ENCODE measurements at places on chromosomes 3 and 15. TPM values are rescaled to one million over a fixed set of nuclear protein-coding genes. Genes with fewer than 3 reads are reported as not detected.

DNA sequence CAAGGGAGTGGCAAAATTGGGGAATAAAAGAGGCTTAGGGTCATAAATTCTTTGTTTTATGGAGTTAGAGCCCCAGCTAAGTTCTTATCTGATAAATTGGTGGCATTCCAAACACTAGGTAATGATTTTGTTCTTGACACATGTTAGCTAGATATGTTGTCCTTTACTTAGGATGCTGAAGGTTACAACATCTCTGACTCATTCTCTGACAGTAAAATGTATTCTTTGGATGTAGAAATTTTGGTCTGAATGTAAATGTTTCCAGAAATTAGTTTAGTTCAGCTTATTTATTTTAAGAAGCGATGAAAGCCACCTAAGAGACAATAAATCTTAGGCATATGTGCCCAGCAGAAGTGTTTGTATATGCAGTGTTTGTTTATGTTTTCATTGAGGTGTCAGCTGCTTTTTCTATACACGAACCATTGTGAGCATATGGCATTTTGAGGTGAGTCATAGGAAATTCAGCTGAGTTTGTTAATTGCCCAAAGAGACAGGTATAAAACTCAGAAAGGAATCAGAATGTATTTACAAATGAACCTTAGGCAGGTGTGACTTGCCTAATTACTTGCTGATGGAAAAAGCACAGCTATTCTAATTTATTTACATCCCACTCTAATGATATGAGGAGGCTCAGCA lies 247.7 kb downstream of the AGBL1 start:
- no peaks in the 10 kb centered on the region for H3K36me3 ChIP-seq
- no peaks in the 10 kb centered on the region for H3K27me3 ChIP-seq
- no peak for DNase-seq
- no peaks in the 10 kb centered on the region for H3K4me1 ChIP-seq

DNA sequence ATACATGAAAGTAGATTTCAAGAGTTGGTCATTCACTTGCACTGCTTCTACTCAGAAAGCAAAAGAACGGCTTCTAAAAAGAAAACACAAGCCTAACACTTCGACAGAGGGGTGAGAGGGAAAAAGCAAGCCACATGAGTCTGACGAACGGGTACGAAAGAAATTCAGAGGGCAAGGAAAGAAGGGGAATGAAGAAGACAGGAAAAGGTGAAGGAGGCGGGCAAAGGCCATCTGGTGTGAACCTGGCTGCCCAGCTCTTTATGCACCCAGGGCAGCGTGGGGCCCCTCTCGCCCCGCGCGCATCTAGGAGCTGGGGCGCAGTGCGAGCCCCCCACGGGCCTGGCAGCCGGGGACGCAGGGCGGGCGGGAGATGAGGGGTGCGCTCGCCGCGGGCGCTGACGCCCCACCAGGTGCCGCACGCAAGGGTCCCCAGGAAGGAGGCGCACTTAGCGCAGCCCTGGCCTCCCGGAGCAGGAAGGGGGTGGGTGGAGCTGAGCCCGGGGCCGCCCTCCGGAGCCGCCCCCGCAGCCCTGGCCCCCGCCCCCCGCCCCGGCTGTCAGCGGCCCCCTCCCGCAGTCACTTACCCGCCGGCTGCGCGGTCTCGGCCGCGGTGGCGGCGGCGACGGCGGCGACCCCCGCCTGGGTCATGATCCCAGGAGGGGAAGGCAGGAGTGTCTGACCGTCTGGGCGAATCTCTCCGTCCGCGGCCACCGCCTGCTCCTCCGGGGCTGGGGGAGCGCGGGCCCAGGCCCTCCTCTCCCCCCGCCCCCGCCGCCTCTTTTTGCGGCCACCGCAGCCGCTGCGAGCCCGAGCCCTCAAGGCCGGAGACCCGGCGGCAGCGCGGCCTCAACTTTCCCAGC lies at the start of gene USF3:
Gene USF3 (minus strand): TSS at position 857 of the 860 bp plus-strand sequence. CDS start 21,764 bp downstream, outside the sequence.
- peak; percentile 89 for DNase-seq
- H3K4me1 ChIP-seq = no peaks in the 10 kb centered on the region
- peak within 1 kb of the TSS; percentile 100 for H3K4me3 ChIP-seq
- no peaks in the 10 kb centered on the region for H3K27me3 ChIP-seq
- peak within 1 kb of the TSS; percentile 74 for H3K27ac ChIP-seq

- no peaks in the 10 kb centered on the region for H3K36me3 ChIP-seq
- no peak for DNase-seq
- H3K4me3 ChIP-seq = no peak overlapping the region
- no peaks in the 10 kb centered on the region for H3K4me1 ChIP-seq
These were observed 660.0 kb downstream of the FHIT start for GRCh38 chr3:60591267-60591666.

DNA sequence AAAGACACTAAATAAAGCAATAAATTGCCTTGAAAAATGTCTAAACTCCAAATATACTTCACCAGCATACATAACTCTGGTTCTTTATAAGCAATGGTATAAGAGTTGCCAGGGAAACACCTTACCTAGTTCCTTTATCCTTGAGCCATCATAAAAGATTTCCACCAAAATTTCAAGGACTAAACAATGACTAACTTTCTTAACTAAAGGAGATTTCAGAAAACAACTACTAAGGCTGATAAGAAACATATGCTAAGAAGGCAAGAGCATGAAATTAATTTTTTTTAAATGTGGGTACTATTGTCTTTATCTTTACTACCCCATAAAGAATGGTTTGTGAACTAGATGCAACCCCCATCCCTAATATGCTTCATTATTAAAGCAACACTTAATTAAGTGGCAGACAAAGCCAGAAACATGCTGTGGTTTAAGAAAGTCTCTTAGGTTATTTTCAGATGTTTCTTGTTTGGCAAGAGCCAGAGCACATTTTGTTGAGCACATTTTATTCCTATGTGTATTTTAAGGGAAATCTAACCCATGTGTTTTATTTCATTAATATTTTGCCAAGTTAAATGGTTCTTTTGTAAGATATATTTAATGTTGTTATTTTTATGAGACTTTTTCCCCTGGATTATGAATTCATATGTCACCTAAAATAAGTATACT lies 17.4 kb upstream of the VEPH1 start:
- H3K36me3 ChIP-seq = no peaks in the 10 kb centered on the region
- no peaks in the 10 kb centered on the region for H3K27me3 ChIP-seq
- DNase-seq = no peak
- no peak overlapping the region for H3K4me3 ChIP-seq

DNA sequence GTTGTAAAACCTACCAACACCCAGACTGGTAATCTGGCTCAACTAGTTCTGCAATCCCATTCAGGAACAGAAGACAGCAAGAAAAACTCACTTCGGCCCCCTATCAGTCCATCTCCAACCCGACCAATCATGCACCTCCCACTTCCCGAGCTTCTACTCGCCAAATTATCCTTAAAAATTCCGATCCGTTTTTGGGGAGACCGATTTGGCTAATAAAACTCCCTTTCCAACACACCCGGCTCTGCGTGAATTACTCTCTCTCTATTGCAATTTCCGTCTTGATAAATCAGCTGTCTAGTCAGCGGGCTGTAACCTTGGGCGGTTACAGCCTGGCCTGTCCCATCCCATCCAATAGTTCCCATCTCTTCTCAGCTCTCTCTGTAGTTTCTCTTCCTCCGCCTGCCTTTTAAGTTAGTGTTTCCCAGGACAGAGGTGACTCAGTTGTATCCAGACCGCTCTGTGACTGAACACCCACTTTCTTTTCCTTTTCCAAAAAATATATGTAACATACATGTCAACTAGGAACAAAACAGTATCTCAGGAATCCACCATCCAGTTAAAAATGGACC lies 780 bp upstream of the ACAD9 start:
- H3K36me3 ChIP-seq = peaks cover 17% of the 10 kb centered on the region
- DNase-seq = no peak
- H3K4me3 ChIP-seq = peak overlapping the region; percentile 96
- peak overlapping the region; percentile 92 for H3K27ac ChIP-seq
- no peaks in the 10 kb centered on the region for H3K27me3 ChIP-seq

DNA sequence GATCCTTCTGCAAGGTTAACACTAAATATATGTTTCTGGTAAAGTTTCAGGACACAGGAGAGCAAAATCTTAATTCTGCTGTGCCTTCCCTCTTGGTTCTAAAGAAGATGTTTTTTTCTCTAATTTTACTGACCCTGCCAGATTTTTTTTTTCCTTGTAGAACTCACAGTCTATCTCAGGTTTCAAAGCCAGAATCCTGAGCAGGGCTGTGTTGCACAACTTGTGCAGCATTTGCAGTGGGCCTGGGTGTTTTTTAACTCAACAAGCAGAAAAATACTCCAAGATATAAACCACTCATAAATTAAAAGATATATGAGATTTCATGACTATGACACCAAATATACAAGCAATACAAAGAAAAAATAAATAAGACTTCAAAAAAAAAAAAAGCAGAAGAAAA lies 40.2 kb upstream of the ARF4 start:
- H3K4me1 ChIP-seq = no peaks in the 10 kb centered on the region
- H3K4me3 ChIP-seq = no peak overlapping the region
- H3K27me3 ChIP-seq = no peaks in the 10 kb centered on the region
- no peak overlapping the region for H3K27ac ChIP-seq

DNA sequence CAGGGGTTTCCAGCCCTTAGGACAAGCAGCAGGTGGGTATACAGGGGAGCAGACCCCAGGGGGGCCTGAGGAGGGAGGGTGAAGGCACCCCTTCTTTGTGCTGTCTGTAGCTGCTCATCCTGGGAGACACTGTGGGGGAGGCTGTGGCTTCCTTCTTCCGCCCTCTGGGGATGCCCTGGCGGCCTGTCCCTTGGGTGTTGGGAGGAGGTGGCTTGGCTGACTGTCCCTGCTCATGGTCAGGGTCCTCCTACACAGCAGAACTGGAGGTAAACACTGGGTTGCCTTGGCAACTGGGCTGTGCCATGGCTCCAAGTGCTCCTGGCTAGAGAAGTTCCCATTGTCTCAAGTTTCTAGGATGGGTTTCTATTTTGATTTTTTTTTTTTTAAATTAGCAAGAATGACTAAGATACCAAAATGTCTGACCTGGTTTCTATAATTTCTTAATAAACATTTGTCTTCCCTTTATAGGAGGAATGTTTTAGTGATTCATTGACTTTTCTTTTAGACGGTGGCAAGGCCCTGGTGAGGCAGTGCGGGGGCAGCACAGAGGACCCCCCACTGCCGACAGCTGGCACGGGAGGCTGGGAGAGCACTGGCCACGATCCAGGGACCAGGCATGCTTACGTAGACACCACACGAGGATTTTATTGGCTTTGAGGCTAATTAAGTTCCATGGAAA lies 12.4 kb downstream of the KLF13 start:
- no peaks in the 10 kb centered on the region for H3K27me3 ChIP-seq
- H3K27ac ChIP-seq = no peak overlapping the region
- no peaks in the 10 kb centered on the region for H3K36me3 ChIP-seq
- H3K4me3 ChIP-seq = no peak overlapping the region
- no peaks in the 10 kb centered on the region for H3K4me1 ChIP-seq
- DNase-seq = no peak

- H3K4me1 ChIP-seq = no peaks in the 10 kb centered on the region
- H3K27ac ChIP-seq = no peak overlapping the region
- H3K27me3 ChIP-seq = no peaks in the 10 kb centered on the region
- no peak for DNase-seq
- H3K36me3 ChIP-seq = no peaks in the 10 kb centered on the region
These were observed 64.8 kb upstream of the SATB1 start for GRCh38 chr3:18489939-18490338.

GRCh38 chr3:31765871-31766270 lies 215.2 kb downstream of the OSBPL10 start:
- H3K36me3 ChIP-seq = no peaks in the 10 kb centered on the region
- no peak overlapping the region for H3K27ac ChIP-seq
- no peaks in the 10 kb centered on the region for H3K27me3 ChIP-seq
- no peak overlapping the region for H3K4me3 ChIP-seq

GRCh38 chr3:54344601-54345231 lies 222.4 kb downstream of the CACNA2D3 start:
- no peaks in the 10 kb centered on the region for H3K36me3 ChIP-seq
- no peak overlapping the region for H3K27ac ChIP-seq
- DNase-seq = peak; percentile 60
- no peak overlapping the region for H3K4me3 ChIP-seq
- no peaks in the 10 kb centered on the region for H3K4me1 ChIP-seq
- no peaks in the 10 kb centered on the region for H3K27me3 ChIP-seq

DNA sequence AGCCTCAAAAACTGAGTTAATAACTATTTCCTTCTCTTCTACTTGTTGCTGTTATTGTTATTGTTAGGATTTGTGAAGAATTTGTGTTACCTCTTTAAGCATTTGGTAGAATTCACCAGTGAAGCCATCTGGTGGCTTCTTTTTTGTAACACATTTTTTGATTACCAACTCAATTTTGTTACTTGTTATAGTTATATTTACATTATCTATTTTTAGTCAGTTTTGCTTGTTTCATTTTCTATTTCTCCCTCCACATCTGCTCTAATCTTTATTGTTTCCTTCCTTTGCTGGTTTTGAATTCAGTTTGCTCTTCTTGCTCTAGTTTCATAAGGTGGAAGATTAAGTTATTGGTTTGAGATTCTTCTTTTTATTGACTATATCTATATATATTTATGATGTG lies 3.7 kb upstream of the SLC9C1 start:
- no peak overlapping the region for H3K27ac ChIP-seq
- no peak for DNase-seq
- no peaks in the 10 kb centered on the region for H3K36me3 ChIP-seq
- H3K27me3 ChIP-seq = no peaks in the 10 kb centered on the region
- H3K4me1 ChIP-seq = peaks cover 5% of the 10 kb centered on the region

DNA sequence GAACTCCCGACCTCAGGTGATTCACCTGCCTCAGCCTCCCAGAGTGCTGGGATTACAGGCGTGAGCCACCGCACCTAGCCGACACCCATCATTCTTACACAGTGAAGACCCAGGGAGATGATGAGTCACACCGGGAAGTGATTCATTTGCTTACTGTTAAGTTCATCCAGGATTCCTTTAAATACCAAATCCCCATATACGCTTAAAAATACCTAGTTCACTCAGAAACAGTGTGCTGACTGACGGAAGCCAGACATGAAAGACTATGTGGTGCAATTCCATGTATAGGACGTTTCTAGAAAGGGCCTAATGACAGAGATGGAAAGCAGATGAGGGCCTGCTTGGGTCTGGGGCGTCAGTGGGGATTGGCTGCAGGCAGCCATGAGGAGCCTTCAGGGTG lies 75.2 kb downstream of the APBA2 start:
- no peaks in the 10 kb centered on the region for H3K36me3 ChIP-seq
- no peaks in the 10 kb centered on the region for H3K4me1 ChIP-seq
- peak; percentile 36 for DNase-seq
- no peak overlapping the region for H3K4me3 ChIP-seq
- no peaks in the 10 kb centered on the region for H3K27me3 ChIP-seq
- H3K27ac ChIP-seq = no peak overlapping the region

GRCh38 chr3:102182162-102182561 lies 252.7 kb upstream of the ZPLD1 start:
- DNase-seq = no peak
- H3K36me3 ChIP-seq = no peaks in the 10 kb centered on the region
- no peaks in the 10 kb centered on the region for H3K4me1 ChIP-seq

GRCh38 chr3:50179710-50180109 lies 11.7 kb upstream of the GNAT1 start:
- H3K4me1 ChIP-seq = peaks cover 6% of the 10 kb centered on the region
- H3K27ac ChIP-seq = no peak overlapping the region
- H3K4me3 ChIP-seq = no peak overlapping the region
- H3K27me3 ChIP-seq = no peaks in the 10 kb centered on the region
- peaks cover under 1% of the 10 kb centered on the region for H3K36me3 ChIP-seq
- DNase-seq = no peak

Gene FAM174B
- total RNA-seq = 66.0 TPM

Gene SCAMP5
- total RNA-seq = 24.3 TPM

Gene SLC35G2
- total RNA-seq = 0.77 TPM

Gene SLC7A14
- total RNA-seq = 0.29 TPM

Gene PKM
- 2,260 TPM for total RNA-seq

Gene SEC22A
- 21.8 TPM for total RNA-seq

Gene IGSF10
- total RNA-seq = 0.44 TPM

Gene FANCD2OS
- total RNA-seq = not detected

Gene KY
- not detected for total RNA-seq

Gene SERPINI2
- total RNA-seq = 0.45 TPM

Gene DLEC1
- total RNA-seq = 3.9 TPM

Gene ABHD14A
- 16.2 TPM for total RNA-seq

Gene PEAK1
- total RNA-seq = 22.6 TPM

Gene RPL39L
- 32.9 TPM for total RNA-seq

Gene GRM2
- total RNA-seq = 3.9 TPM

Gene NLGN1
- 3.4 TPM for total RNA-seq
